ENCODE measurements at places on chromosomes 1 and 21.

DNA sequence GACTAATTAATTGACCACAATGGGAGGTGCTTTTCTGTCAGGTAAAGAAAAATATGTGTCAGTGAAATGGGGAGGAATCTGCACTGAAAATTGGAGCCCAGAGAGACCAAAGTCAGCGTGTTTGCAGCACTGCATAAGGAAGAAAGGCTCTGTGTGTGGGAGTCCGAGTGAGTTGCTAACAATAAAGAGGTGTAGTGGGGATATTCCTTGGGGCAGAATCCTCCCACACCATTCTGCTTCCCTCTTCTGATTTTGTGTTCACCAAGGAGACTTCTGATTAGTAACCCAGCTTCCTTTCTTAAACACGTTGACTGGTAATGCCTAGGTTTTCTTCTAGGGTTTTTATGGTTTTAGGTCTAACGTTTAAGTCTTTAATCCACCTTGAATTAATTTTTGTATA is 240.5 kb downstream of the RPS6KC1 start:
- no peak for DNase-seq

DNA sequence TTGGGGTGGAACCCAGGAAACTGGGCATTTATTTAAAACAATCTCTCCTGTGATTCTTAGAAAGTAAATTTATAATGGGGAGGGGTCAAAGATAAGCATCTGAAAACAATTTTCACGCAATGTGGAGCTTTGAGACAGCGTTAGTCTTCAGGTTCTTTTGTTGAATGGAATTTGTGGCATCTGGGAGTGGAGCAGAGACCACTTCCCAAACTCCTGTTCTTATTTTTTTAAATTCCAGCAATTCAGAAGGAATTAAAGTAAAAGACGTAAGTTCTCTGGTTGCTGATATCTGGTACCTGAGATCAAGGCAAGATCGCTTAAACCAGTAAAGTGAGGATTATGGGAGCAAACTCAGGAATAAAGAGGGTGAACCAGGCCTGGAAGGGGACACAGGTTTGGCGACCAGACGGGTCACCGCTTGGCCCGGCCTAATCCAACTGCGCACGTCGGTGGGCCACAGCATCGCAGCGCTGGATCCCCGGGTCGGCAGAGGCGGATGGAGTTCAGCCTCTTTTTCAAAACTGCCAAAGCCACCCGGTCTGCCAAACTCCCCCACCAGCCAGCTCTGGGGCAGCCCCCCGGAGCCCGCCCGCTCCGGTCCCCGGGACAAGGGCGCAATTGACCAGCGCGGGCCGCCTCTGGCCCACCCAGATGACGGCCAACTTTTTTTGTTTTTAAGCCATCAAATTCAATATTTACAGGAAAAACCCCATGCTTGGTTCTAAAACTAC is 754 bp upstream of the PDPN start:
- no peak for DNase-seq

DNA sequence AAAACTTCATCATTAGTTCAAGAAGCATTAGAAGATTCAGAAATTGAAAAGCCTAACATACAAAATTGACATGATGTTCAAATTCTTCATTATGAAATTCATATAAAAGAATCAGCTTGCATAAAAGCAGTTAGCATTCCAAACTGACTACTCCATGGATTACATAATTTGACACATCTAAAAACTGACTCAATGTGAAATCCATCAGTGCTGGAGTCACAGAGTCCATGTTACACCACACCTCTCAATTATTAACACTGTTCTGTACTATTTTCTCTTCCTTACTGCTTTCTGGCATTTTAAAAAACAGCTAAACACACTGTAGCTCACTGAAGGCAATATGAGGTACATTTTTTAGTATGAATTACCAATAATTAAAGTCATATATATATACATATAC is 28.0 kb downstream of the ARHGAP29 start:
- no peak for DNase-seq

GRCh38 chr1:160460214-160460642 is 59.9 kb downstream of the VANGL2 start:
- no peak for DNase-seq

- peak; percentile 38 for DNase-seq
Observed at GRCh38 chr1:245155272-245156040, 671 bp downstream of the KIF26B start.

DNA sequence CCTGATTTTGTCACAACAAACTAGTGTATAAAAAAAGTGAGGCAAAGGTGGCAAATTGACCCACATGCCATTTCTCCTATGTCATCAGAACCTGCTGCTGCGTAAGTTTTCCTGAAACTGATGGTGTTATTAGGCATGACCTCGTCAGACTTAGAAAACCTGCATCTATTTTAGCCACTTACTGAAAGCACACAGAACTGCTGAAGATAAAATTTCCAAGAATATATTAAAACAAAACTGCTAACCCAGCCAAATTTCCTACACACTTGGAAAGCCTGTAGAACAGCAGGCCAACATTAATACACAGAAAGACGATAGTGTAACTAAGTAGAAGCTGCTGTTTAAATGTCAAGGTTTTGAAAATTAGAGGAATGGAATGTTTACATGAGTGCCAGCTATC is 674.5 kb upstream of the CXADR start:
- DNase-seq: no peak

- DNase-seq: no peak
Observed at GRCh38 chr1:85195703-85196102, 5.1 kb downstream of the SYDE2 start.

DNA sequence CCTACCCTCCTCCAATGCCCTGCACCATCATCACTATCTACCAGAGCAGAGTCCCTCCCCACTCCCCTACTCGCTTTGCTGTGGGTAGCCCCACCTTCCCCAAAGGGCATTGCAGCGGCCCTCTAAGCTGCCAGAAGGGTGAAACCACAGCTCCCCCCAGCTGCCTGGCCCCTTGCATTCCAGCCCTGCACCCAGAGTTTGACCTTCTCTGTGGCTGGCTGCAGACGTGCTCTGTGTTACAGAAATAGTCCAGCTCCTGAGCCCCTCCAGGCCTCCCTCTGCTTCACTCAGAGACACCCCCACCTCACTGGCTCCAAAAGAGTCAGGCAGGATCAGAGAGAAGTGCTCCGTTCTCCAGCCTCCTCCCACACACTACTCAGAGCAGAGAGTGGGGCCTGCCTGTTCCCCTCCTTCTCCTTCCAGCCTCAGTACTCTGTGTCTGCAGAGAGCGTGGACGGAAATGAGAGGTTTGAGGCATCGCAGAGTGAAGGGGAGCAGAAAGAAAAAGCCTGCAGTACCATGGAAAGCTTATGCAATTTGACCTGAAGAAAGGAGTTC is 63.2 kb downstream of the PLEKHA6 start:
- DNase-seq: peak; percentile 16

DNA sequence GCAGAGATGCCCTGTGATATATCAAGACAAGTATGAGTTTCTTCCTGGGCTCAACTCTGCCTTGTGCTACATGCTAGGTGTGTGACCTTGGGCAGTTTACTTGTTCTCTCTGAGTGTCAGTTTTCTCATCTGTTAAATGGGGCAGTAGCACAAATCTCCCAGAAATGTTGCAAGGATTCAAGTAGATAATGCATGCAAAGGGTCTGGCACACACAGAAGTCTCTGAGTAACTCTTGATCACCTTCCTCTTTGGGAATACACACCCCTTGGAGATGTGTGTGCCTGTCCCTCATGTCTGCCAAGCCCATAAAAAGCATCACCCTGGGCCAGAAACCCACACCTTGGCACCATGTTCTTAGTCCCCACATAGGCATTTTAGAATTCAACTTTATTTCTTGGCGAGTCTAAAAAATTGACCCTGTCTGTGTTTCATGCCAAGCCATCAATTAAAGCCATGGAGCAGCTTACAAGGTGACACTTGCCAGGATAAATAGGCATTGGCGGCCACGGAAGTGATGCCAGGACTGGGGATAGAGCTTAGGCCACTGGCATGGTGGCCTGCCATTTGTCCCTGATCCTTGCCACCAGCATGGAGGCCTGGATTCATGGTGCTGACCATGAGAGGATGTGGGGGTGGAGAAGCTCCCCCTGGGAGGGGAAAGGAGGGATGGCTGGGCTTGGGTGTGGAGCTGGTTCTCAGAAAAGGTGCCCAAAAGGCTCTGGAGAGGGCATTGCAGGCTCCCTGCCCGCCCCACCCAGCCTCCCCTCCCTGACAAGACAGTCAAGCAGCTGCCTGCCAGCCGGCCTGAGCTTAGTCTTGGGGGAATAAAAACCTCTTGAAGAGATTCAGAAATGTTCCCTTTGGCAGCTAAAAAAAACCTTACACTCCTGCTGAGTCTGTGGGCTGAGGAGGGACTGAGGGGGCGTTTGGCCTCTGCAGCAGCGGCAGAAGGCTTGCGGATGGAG is 118.0 kb upstream of the IPO9 start:
- DNase-seq: no peak

- DNase-seq: no peak
Observed at GRCh38 chr21:27326301-27326700, 359.4 kb upstream of the ADAMTS5 start.

DNA sequence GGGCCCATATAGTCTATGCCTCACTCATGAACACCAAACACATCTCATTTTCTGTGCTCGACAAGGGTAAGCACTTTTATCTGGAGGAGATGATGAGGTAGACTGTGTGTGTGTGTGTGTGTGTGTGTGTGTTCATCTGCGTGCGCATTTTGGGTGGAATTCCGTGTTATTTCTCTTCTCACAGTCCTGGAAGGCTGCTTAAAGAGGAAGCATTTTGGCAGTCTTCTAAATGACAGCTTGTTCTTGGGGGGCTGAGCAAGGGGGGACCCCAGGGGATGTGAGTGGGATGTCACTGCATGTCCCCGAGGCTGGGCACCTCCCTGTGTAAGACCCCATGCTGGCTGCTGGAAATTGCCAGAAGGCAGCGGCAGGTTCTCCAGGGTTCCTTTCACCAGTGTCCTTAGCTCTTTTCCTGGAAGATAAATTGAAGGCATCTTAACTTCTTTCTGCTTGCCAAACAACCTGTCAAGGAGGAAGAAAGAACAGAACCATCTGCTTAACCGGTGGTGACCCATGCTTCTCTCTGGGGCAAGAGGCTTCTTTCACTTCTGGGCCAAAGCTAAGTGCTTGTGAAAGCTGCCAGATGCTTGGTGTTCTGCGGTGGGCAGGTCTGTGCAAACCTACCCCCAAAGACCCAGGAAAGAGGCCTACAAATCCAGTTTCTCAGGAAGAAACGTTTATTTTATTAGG is 9.9 kb upstream of the RD3 start:
- no peak for DNase-seq

GRCh38 chr1:80909172-80909784 is 891.5 kb upstream of the ADGRL2 start:
- no peak for DNase-seq

DNA sequence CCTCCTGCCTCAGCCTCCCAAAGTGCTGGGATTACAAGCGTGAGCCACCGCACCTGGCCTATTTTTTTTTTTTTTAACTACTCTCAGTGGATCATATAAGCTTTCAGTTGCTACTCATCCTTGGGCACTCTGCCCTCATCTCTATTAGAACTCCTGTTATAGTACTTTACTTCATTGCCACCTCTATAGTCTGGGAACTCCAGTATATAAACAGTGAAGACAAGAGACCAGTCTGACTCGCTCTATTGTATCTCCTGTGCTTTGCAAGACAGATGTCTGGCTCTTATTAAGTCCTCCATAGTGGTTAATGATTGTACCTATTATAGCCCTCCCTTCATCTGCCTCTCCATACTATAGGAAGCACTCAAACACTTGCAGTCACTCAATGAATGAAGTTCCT is 15.1 kb downstream of the KHDRBS1 start:
- DNase-seq: no peak

DNA sequence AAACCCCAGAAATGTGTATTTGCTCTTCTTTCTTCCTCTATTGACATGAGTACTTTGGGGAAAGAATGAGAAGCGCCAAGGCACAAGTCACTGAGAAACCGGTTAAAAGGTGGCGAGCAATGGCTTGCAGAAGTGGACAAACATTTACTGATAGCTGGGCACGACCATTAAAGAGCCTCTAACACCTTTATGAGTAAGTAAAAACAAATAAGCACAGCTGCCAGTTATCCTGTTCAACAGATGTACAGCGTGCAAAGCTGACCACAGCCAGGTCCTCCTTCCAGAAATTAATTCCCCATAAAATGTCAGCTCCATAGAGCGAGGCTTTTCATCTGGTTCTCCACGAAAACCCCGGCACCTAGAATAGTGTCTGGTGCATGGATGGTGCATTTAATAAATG is 72.7 kb downstream of the CAPZB start:
- no peak for DNase-seq

DNA sequence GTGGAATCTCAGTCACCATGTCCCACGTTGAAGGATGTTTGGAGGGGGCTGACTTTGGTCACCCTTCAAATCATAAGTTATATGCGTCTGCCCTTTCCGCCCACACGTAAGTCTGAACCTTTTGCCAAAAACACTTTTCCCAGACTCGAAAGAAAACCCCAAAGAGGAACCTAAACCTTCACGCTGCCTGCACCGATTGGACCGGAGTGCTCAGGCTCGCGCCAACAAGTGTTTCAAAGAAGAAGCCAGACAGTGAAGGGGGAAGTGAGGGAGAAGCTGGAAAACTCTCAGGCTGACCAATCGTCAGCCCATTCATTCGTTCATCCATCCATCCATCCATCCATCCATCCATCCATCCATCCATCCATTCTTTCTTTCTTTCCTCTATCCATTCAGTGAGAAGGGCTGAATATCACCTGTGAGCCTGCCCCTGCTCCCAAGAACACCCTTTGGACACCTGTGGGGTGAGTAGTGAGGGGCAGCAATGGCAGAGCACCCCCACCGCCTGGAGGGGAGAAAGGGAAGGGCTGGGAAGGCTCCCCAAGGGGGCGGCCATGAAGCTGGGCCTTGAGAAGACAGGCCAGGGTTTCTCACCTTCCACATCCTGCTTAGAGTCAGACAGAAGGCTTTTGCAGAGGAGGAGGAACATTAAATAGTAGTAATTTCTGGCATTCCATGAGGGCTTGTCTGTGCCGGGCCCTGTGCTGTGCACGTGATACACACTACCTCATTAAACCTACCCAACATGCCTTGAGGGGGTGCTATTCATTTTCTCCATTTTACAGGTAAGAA is 27.1 kb upstream of the RUNX3 start:
- DNase-seq: no peak

GRCh38 chr21:38679534-38679933 is 126.2 kb upstream of the ETS2 start:
- no peak for DNase-seq

- no peak for DNase-seq
Observed at GRCh38 chr21:25188677-25189079, 418.6 kb downstream of the MRPL39 start.

DNA sequence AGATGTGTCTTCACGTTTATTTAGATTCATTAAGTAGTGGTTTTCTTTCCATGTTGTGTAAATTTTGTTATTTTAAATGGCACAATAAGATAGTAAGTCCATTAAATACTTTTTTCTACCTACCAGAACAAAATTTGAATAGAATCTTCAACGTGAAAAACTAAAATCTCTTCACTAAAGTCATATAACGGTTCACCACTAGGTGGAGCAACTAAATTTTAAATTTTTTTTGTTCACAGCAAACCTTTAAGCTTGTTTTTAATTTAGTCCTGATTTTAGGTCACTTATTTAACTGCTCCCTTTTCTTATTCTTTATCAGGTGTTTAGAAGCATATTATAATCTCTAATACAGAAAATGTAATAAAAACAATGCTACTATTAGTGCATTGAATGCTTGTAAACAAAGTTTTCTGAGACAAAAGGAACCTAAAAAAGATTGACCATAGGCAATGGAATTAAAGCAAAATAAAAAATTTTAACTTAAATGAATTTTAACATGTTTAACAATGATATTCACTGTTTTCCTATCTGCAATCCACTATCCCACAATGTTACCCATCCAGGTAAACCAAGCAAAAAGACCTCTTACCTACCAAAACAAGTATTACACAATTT is 28.3 kb upstream of the PKN2 start:
- no peak for DNase-seq

Measured in anterior cingulate cortex (tissue), 58 donors.